Stimulated activated CD8-positive, alpha-beta memory T cell treated with anti-CD3 and anti-CD28 coated beads, Interleukin-4, amount 100 ng/mL, for 1 hour (primary cell): ENCODE measurements at places on chromosomes 3 and 15.

DNA sequence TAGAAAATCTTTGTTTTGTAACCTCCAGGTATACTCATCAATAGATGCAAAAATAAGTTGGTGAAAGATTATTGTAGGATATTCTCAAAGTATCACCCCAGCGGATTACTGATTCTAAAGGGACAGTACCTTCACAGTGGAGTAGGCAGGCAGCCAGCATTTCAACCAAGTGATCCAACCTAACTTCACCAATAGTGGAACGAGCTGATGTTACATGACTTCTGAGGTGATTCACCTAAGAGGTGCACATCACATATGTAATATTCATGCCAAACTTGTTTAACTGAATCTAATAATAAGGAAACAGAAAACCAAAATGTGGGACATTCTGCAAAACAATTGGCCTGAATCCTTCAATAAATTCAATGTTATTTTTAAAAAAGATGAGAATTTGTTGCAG lies 14.3 kb downstream of the MYZAP start:
- DNase-seq: no peak

- DNase-seq: no peak
Observed at GRCh38 chr15:85606738-85607137, 188.0 kb downstream of the KLHL25 start.

DNA sequence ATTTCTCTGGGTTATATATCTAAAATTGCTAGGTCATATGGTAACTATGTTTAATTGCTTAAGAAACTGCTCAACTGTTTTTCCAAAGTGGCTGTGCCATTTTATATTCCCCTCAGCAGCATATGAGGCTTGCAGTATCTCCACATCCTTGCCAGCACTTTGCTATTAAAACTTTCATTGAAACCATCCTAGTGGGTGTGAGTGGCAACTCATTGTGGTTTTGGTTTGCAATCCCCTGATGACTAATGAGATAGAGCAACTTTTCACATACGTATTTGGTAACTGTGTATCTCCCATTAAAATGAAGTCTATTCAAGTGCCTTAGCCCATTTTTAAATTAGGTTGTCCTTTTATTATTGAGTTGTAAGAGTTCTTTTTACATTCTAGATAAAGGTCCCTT lies 17.3 kb downstream of the KPNA1 start:
- DNase-seq: no peak

- DNase-seq: no peak
Observed at GRCh38 chr3:23041918-23042696, 161.0 kb upstream of the UBE2E2 start.

- peak; percentile 33 for DNase-seq
Observed at GRCh38 chr15:48331796-48332641, 790 bp downstream of the DUT start.

GRCh38 chr15:68232449-68232848 lies 2.9 kb upstream of the CLN6 start:
- no peak for DNase-seq

DNA sequence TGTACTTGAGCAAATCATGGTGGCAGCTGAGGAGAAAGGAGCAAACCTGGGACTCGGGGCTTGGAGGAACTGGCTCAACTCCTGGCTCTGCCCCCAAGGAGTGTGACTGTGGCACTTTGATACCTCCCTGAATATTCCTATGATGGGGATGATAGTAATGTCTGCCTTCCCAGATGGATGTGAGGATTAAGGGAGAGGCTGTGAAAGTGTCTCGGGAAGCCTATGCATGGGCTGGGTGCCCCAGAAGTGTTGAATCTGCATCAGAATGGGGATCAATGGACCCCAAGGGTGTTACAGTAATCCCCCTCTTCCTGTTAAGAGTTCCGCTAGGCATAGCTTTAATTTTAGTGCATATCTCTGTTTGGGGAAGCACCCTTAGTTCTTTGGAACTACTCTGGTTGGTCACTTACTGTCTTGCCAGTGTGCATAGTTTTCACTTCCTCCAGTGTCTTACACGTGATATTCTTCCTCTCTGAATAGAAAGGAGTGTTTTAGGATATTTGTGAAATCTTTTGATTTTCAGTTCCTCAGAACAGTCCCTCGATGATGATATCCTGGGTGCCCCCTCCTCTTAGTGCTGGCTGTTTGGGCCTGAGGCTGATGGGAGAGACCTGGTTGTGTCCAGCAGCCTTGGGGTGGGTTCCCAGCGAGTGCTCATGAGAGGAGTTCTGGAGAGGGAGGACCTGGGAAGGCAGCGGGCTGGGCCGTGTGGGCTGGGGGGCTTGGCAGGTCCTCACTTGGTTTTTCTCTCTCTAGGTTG lies 97.5 kb downstream of the CHDH start:
- DNase-seq: no peak

- no peak for DNase-seq
Observed at GRCh38 chr3:113264283-113265131, 53.1 kb downstream of the BOC start.

GRCh38 chr15:57138349-57138788 lies 219.9 kb downstream of the TCF12 start:
- no peak for DNase-seq

DNA sequence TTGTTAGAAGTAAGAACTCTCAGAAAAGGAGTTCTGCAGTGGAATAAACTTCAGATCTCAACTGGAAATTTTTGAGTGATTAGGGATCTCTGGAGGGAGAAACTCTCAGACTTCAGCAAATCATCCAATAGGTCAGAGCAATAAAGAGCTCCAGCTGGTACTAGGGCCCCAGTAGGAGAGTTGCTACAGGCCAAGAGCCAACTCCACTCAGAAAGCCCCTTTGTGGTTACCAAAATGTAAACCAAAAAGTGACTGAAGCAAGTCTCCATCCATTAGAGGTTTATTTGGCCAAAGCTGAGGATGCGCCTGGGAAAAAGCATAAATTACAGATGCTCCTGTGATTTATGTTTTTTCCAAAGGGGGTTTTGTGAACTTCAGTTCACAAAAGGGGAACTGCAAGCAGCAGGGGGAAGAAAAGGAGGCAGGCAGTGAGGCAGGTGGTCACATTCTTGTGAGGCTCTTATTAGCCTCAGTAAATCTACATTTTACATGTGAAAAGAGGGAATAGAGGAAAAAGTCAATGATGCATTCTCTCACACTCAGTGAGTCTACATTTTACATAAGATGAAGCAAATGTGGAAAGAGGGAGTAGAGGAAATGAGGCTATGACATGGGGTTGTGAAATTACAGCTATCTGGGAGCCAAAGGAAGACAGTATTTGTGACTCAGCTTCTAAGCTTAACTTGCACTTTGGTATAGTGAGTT lies 92.4 kb upstream of the DAZL start:
- no peak for DNase-seq

- DNase-seq: no peak
Observed at GRCh38 chr3:52851348-52851747, 16.5 kb upstream of the MUSTN1 start.

DNA sequence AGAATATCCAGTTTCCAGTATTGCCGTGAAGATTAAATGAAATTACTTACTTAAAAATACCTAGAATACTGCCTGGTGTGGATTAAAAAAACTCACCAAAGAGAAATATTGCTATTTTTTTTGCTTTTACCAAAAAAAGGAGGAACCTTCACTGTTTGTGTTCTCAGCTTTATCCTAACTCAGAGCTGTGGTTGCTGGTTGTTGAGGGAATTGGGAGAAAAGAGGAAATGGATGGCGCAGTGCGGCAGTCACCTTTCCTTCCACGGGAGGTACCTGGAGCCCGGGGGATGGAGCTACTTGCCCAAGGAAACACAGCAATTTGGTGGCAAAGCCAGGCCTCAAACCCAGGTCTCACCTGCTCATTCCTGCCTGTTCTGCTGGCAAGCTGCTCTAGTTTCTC lies 270.3 kb downstream of the RPLP1 start:
- no peak for DNase-seq

DNA sequence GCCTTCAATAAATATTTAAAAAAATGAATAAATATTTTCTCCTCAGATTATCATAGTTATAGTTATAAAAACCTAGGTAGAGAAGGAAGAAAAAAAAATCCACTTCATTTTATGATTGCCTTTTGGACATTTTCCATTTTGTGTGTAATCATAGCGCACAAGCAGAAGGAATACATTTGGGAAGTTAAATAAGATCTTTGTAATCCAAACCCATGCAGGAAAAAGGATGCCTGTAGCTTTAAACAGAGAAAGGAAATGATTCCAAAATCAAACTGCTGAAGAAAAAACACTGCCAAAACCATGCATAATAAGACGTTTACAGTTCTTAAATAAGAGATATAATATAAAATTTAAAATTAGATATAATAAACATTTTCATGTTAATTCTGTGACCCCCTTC lies 7.4 kb upstream of the CCDC54 start:
- no peak for DNase-seq

GRCh38 chr15:24899795-24900194 lies 55.0 kb upstream of the SNRPN start:
- DNase-seq: no peak

DNA sequence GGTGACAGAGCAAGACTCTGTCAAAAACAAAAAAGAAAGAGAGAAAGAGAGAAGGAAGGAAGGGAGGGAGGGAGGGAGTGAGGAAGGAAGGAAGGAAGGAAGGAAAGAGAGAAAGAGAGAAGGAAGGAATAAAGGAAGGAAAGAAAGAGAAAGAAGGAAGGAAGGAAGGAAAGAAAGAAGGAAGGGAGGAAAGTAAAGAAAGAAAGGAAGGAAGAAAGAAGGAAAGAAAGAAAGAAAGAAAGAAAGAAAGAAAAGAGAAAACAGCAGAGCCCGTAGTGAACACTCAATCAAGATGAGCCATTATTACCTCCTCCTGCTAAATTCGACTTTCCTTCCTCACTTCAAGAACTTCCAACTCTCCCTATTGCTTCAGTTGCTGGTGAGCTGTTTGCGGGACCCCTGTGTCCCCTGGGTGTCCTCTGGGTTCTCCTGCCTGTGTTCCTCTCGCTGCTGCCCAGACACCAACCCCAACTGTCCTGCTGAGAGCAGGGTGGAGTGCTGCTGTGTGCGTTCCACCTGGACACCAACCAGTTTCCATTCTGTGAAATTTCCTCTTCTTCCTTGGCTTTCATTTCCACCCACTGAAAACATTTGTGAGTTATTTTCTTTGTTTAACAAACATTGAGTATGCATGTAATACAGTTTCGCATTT lies 266.4 kb downstream of the FAM43A start:
- DNase-seq: no peak

- DNase-seq: no peak
Observed at GRCh38 chr15:85778107-85778776, 16.5 kb downstream of the KLHL25 start.

- DNase-seq: no peak
Observed at GRCh38 chr15:31202953-31203352, 101.4 kb upstream of the TRPM1 start.

GRCh38 chr15:49124371-49124770 lies 31.0 kb downstream of the COPS2 start:
- DNase-seq: no peak

GRCh38 chr3:108062051-108062450 lies 28.8 kb downstream of the CD47 start:
- DNase-seq: no peak

- no peak for DNase-seq
Observed at GRCh38 chr15:25691544-25692430, 171.3 kb downstream of the ATP10A start.

DNA sequence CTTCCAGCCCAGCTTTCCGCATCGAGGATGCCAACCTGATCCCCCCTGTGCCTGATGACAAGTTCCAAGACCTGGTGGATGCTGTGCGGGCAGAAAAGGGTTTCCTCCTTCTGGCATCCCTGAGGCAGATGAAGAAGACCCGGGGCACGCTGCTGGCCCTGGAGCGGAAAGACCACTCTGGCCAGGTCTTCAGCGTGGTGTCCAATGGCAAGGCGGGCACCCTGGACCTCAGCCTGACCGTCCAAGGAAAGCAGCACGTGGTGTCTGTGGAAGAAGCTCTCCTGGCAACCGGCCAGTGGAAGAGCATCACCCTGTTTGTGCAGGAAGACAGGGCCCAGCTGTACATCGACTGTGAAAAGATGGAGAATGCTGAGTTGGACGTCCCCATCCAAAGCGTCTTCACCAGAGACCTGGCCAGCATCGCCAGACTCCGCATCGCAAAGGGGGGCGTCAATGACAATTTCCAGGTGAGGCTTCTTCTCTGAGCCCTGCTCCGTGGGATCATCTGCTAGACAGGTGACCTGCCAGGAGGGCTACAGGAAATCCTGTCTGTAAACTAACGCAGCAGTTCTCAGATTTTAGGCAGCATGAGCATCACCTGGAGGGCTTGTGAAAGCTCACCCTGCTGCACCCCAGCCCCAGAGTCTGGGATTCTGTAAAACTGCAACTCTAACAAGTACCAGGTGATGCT lies 1.6 kb downstream of the THBS1 start:
- no peak for DNase-seq

- no peak for DNase-seq
Observed at GRCh38 chr3:30501526-30501925, 104.9 kb upstream of the TGFBR2 start.

- no peak for DNase-seq
Observed at GRCh38 chr3:70137366-70137765, 137.8 kb downstream of the SAMMSON start.

DNA sequence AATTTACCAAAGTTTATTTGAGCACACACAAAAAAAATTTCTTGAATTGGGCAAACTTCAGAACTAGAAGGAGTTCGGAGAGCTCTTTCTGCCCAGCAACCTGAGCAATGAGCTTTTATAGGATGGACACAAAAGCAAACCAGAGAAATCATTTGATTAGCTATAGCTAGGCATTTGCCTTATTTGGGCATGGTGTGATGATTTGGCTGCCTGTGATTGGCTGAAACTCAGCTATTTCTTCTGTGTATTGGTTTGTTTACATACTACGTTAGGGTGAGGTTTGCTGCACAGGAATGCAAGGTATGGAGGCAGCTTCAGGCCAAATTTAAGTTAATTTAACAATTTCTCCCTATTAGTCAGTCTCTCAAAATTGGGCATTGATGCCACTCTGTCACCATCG lies 65.1 kb downstream of the NEK11 start:
- no peak for DNase-seq

- DNase-seq: no peak
Observed at GRCh38 chr15:101244889-101245668, 6.8 kb downstream of the CHSY1 start.

GRCh38 chr3:14297784-14298236 lies 104.6 kb upstream of the SLC6A6 start:
- no peak for DNase-seq

DNA sequence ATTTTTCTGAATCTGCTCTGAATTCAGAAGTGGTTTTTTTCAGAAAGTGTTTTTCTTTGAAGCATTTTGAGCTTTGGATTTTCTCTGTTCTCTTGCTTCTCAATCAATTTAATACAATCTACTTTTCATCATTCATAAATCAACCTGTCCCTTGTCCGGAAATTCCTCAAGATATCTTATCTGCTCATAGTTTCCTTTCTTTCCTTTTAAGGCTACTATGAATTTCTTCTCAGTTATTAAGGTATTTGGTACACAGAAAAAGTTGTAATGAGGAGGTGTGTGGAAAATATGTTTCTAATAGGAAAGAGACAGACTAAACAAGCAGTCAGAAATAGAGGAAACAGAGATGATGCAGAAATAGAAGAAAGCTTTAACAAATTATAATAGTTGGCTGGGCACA lies 14.4 kb downstream of the CGGBP1 start:
- no peak for DNase-seq

- no peak for DNase-seq
Observed at GRCh38 chr15:29736012-29736743, 86.1 kb downstream of the TJP1 start.
